ENCODE measurements at places on chromosomes 12 and 14.

DNA sequence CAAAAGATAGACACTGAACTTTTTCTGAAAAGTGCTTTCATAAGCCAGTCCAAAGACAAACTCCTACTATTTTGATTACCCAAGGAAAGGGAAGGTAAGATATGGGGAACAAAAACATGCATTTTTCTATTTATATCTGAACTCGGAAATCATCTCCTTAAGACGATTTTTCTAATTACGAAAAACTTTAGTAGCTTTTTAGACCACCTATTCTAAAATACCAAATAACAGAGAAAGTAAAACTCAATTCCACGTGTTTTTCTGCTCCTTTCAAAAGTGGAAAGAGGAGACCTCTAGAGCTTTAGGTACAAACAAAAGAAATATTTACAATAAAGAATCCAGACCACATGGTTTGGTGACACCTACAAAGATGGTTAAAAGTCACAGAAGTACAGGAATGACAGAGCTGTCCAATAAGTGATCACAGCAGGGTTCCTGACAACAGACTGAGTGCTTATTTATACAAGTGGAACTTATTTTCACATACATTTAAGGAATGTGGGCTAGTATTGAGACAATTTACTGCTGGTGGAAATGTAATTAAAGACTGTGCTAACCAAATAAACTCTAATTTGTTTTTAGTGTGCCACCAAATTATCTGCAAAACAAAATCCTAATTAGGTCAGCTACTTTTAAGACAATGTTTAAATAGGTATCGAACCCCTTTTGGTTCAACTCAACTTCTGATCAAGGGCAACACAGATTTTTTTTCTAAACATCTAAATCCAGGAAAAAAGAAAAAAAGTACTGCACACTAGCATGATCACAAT lies 2.4 kb downstream of the LRIG3 start:
- no peak for DNase-seq

DNA sequence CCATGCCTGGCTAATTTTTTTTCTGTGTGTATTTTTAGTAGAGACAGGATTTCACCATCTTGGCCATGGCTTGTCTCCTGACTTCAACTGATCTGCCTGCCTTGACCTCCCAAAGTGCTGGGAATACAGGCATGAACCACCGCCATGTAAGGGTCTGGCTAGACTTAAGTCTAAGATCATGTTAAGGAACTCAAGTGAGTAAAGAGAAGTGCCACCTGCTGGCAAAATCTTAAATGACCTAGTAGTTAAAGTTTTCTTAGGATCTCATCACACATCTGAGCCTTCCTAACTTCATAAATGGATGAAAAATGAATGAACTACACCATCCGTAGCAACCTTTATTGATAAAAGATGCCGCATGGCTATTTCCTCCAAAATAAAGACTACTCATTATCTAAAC lies 1.7 kb upstream of the C12orf56 start:
- no peak for DNase-seq

DNA sequence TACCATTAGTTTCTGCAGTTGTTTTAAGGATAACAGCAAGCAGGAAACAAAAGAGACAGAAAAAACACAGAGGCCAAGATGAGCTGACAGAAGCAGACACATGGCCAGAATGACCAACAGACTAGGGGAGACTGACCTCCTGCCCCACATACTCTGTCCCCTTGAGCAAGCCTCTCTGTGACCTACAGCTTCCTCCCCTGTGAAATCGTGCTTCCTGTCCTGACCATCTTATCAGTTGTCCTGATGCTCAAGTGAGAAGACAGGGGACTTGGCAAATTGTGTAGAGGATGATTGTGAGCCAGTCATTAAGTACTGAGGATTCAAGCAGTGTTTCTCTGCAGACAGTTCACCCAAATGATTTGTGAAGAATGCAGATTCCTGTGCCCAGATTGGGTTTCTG lies 229.0 kb downstream of the SLC41A2 start:
- no peak for DNase-seq

DNA sequence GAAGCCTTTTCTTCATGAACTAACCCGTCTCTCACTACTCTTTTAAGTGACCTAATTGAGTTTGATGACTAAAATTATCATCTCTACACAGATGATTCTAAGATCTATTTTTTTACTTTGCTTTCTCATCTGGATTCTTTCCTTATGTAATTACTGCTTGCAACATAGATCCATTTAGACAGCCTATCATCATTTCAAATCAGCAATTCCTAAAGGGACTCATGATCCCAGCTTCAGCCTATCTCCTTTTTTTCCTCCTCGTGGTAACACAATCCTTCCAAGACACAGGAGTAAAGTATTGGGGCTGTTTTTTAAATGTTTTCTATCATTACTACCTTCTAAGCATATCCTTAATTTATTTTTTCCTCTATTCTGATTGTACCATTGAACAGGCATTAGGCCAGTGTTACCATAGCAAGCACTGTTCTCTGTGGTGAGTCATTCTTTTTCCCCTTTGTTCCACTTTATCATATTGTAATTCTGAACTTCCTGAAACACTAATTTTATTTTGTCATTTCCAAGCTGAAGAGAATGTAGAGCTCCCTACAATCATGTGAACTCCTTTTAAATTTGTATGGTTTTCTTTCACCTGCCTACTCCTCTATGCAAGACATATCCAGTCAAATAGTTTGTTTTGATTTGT lies 190.4 kb upstream of the FAR2 start:
- DNase-seq: no peak

DNA sequence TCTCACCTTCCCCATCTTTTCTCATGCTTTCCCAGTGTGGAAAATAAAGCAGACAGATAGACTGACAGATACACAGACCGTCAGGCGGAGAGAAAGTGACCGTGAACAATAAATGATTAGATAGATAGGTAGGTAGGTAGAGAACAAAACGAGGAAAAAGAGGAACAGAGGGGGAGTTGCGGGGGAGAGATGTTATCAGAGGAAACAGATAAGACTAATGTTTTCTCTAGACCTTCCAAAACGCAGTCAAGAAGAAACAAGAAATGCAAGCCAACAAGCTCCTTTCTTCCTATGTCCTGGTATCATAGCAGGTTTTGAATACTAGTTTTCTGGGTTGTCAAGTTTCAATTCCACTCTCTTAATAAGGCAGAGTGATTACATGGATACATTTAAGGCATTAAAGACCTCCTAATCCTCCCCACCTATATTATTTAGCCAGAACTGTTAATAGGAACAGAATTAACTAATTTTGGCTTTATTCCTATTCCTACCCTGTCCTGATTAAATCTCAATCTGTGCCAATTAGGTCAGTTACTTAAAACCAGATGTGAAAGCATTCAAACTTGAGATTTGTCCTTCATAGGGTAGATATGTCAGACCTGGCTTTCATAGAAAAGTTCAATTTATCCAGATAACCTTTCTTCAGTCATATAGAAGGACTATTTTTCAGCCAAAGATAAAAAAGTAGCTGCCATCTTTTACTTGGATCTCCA lies 89.0 kb upstream of the PTPRR start:
- no peak for DNase-seq

DNA sequence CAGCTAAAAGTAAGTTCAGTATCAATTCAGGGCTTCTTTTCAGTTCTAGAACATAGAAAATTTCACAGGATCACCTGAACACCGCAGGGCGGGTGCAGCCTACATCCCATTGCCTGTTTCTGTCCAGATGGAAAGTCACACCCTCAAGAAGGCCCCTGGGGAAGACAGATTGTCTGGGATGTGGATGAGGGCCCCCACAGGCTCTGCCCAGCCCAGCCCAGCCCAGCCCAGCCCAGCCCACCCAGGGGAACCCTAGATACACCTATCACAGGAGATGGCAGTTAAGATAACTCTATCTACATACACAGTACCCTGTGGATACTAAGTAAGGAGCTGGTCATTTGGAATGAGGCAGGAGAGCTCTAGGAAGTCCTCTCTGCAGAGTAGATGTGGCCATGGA lies 68.4 kb downstream of the DPF3 start:
- DNase-seq: no peak

GRCh38 chr14:104140213-104140462 lies 1.8 kb downstream of the KIF26A start:
- DNase-seq: no peak

GRCh38 chr14:101222362-101223070 lies 319.0 kb upstream of the RTL1 start:
- no peak for DNase-seq

- no peak for DNase-seq
Observed at GRCh38 chr12:12180136-12180535, 86.7 kb downstream of the LRP6 start.

DNA sequence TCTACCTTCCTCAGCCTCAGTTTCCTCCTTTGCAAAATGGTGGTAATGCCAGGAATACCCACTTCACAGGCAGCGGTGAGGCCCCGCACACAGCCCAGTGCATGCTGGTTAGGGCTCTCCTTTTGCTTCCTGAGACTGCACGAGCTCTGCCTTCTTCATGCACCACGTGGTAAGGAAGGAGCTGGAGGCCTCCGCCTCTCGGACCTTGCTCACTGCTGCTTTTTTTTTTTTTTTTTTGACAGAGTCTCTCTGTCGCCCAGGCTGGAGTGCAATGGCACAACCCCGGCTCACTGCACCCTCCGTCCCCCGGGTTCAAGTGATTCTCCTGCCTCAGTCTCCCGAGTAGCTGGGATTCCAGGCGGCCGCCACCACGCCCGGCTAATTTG lies 18.1 kb downstream of the TAMALIN start:
- no peak for DNase-seq

DNA sequence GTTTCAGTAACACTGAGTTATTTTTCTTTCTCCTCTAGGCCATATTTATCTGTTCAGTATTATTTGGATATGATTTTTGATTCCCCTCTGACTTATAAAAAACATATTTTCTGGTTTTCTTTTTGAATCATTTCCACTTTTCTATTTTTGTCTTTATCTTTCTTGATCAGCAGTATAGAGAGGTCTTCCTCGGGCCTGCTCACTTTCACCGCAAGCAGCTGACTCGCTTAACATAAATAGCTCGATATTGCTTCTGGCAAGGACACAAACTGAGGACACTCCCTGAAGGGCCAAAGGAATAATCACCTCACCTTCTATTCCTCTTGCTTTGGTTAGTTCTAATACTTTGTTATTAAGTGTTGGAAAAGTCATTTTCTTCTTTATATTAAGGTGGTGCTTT lies 25.8 kb upstream of the TRHDE start:
- no peak for DNase-seq

DNA sequence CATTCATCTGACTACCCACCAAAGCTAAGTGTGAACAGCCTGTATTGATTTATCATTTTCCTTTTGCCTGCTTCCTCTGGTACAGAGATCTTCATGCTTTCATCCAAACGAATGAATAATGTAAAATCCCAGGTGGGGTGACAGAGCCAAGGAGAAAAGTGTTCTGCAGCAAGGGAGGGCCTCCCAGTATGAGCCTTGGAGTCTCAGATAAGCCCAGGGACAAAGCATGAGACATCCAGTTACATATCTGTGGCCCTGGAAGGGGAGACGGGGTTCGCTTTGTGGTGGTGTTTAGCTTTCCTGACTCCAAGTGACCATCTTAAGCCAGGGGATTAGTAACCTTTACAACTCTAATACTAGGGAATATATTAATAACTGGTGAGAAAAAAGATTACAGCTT lies 177.1 kb downstream of the ETV6 start:
- no peak for DNase-seq

GRCh38 chr12:81809829-81810595 lies 50.9 kb upstream of the PPFIA2 start:
- DNase-seq: no peak

GRCh38 chr12:56256326-56256960 lies 1.7 kb downstream of the ANKRD52 start:
- DNase-seq: no peak

GRCh38 chr12:124429535-124429934 lies 134.6 kb downstream of the RFLNA start:
- no peak for DNase-seq

DNA sequence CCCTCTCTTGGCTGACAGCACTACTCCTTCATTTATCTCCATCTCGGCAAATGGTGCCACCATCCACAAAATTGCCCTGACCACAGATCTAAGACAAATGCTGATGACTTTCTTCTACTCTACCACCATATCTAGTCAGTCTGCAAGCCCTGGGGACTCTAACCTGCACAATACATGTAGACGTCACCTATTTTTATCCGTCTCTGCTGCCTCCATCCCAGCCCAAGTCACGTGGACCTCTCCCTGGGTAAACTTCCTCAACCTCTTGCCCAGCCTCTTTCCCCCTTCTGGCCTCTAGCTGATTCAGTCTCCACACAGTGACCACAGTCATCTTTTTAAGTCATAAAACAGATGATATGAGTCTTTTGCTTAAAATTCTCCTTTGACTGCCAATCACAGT lies 1203.0 kb downstream of the AACS start:
- DNase-seq: no peak

- no peak for DNase-seq
Observed at GRCh38 chr12:106583242-106584103, 669 bp downstream of the RFX4 start.

- no peak for DNase-seq
Observed at GRCh38 chr12:19191563-19191962, 62.0 kb downstream of the PLEKHA5 start.

DNA sequence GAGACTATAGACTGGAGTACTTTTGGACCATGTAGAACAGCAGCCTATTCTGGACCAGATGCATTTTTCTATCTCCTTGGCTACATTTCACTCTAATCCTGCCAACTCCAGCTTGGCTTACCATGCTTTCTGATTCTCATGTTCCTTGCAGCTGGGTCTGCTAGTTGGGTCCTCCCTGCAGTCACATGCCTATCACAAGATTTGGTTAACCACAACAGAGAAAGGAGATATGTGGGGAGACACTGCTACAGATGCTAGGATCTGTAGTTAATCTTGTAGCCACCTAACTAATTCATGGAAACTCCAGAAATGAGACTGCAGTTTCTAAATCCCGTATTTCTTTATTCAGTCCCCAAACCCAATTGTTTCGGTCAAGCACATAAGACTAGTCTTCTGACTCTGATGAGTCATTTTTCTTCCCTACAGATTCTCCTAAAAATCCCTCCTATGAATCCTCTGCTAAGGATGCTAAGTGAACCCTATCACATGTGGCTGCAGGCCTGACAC lies 410.6 kb downstream of the DAD1 start:
- DNase-seq: no peak

DNA sequence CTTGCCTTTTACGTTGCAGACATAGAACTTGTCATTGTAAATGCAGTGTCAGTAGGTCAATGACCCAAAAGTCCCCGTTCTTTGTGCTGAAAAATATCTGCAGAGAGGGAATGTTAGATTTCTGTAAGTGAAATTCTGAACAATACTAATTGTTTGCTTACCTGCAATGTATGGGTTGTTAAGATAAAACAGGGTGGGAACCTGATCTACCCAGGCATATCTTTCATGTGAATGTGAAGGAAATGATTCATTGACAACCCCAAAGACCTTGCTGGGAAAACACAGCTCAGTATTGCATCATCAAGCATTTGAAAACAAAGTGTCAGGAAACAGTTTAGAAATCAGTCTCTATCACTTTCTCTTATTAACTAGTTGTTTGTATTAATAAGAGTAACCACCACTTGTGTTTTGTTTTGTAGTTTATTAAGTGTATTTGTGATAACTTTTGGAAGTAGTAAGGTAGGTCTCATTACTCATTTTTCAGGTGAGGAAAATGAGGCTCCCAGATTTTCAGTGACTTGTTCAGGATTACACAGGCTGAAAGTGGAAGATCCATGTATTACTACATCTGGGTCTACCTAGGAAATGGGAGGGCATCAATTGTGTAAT lies 57.9 kb upstream of the SLC38A2 start:
- no peak for DNase-seq

Measured in NCI-H1694 (cell line).